ENCODE measurements at places on chromosomes 1 and 21. TPM values are rescaled to one million over a fixed set of nuclear protein-coding genes. Genes with fewer than 3 reads are reported as not detected.

The PIAS3 gene
- polyA plus RNA-seq = 4.5 TPM

The PTGFRN gene
- polyA plus RNA-seq = 5.4 TPM

The LRRC71 gene
- polyA plus RNA-seq = not detected

The CRP gene
- 4,292 TPM for polyA plus RNA-seq

The CACYBP gene
- 26.4 TPM for polyA plus RNA-seq

The DIO1 gene
- polyA plus RNA-seq = 176 TPM

The S100A10 gene
- polyA plus RNA-seq = 99.5 TPM

The SHE gene
- 3.1 TPM for polyA plus RNA-seq

The RBM11 gene
- 0.13 TPM for polyA plus RNA-seq

The PRR9 gene
- polyA plus RNA-seq = not detected

The KPRP gene
- polyA plus RNA-seq = not detected

The ANGPTL1 gene
- 5.5 TPM for polyA plus RNA-seq

The BCL2L15 gene
- polyA plus RNA-seq = 0.06 TPM

The ACOT7 gene
- polyA plus RNA-seq = 9.7 TPM

The ATP1A4 gene
- polyA plus RNA-seq = not detected

The HTR6 gene
- polyA plus RNA-seq = not detected

The TTC22 gene
- 0.96 TPM for polyA plus RNA-seq

The DNAJC16 gene
- 3.3 TPM for polyA plus RNA-seq

The TNFRSF4 gene
- 0.35 TPM for polyA plus RNA-seq

The ANKRD13C gene
- polyA plus RNA-seq = 4.9 TPM

The OLIG1 gene
- not detected for polyA plus RNA-seq

The TTLL10 gene
- not detected for polyA plus RNA-seq

The GCSAML gene
- not detected for polyA plus RNA-seq

The SPAG17 gene
- not detected for polyA plus RNA-seq

The IL10RB gene
- 18.5 TPM for polyA plus RNA-seq

The PADI3 gene
- not detected for polyA plus RNA-seq

The TINAGL1 gene
- polyA plus RNA-seq = 35.0 TPM

The FCRL6 gene
- 1.0 TPM for polyA plus RNA-seq

The HMCN1 gene
- polyA plus RNA-seq = 2.1 TPM

Measured in liver (tissue), 10 donors.